NCI-H524 treated with DMSO at 0.1 percent for 48 hours (cell line): ENCODE measurements at places on chromosomes 3 and 15.

DNA sequence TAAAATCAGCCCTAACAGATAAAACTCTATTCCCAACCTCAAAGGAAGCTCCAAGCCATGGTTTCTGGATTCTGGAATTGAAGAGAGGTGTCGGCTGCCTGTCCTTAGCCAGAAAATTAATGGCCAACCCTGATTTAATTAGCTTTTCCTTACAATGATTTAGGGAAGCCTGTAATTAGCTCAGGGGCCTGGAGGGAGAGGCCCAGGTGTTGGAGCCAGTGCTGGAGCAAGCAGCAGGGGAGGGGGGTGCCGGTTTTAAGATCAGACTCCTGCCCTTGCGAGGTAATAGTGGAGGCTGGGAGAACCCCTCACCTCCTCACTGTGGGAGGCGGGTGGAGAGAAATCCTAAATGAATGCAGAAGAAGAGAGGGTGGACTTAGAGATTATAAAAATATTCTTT lies 14.7 kb upstream of the ATP2B2 start:
- no peak for DNase-seq

DNA sequence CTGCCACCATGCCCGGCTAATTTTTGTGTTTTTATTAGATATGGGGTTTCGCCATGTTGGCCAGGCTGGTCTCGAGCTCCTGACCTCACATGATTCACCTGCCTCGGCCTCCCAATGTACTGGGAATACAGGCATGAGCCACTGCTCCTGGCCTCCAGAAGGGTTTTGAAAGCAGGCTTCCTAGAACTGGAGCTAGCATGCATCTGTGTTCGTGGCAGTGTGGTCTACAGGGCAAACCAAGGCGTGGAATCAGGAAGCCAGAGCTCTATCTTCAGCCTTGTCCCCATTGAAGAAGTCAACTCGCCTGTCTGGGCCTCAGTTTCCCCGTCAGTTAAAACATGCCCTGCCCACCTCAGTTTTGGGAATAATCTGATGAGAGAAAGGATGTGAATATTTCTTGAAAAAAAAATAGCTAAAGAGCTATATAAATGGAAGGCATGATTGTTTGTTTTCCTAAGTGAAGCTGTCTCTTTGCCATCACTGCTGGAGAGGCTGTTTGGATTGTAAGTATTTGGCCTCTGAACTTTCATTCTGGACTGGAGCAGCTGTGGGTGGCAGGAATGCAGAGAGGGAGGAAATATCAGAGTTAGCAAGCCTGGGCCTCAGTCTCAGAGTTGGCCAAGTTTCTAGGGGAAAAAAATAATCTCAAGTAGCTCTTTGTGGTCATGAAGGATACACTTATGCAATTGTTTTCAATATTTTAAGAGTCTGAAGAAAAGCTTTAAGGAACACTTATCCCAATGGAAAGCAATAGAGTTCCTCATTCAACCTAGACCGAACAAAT lies 36.5 kb upstream of the UACA start:
- no peak for DNase-seq

DNA sequence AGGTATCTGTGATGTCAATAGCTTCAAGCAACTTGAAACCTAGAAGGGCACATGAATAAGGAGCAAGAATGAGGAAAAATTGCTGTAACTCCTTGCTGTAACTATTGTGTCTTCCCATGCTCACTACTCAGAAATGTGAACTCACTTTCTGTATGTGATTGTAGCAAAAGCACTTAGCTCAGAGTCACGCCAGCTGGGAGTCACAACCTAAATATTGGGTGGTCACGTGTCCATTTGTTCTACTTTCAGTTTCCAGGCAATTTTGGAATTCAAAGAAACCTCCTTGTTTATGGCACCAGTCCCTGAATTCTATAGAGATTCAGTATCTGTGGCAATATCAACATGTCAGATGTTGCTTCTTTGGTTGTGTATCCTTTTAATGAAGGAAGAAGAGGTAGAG lies 241.6 kb upstream of the AZI2 start:
- no peak for DNase-seq

DNA sequence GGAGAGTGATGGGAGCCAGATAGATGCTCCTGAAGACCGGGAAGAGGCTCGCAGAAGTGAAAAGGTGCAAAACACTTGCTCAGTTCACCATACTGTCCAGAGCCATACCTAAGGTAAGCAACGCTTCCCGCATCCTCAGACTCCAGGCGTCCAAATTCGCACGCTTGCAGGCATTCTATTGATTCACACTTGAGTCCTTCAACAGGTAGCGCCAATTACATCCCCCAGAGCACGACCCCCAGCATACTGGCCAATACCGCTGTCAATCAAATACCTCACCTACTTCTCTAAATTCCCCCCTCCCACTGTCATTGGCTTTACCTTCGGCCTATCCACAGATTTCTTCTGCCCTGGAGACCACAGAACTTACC lies 361 bp upstream of the STXBP5L start:
- DNase-seq = peak; percentile 100

DNA sequence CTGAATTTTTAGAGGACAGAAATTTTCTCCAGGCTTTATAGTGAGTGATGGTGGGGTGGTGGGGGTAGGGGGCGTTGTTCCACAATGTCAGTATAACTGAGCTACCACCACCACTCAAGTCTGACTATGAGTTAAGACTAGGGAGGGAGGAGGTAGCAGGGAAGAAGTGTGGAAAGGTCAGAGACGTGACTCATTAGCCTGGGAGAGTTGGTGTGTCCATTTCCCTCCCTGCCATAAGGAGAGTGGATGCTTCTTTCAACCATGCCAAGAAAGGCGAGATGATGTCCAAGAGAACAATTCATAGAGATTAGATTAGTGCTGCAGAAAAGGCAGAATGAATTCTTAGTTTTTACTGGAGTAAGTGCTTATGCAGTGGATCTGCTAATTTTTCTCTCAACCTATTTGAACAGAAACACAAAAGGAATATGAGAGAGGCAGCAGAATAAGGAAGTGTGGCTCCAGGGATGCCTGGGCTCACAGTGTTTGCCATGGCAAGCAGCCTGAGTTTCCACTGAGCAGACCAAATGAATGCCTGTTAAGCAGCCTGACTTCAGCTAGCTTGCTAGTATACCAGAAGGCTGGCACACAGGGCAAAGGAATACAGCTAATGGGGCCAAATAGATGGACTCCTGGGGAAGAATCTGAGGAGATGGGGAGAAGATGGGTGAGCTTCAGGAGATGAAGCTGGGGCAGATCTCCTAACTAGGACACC lies 708.9 kb downstream of the NTRK3 start:
- no peak for DNase-seq

- DNase-seq = no peak
These were observed 260.4 kb upstream of the P2RY1 start for GRCh38 chr3:152574461-152575079.

DNA sequence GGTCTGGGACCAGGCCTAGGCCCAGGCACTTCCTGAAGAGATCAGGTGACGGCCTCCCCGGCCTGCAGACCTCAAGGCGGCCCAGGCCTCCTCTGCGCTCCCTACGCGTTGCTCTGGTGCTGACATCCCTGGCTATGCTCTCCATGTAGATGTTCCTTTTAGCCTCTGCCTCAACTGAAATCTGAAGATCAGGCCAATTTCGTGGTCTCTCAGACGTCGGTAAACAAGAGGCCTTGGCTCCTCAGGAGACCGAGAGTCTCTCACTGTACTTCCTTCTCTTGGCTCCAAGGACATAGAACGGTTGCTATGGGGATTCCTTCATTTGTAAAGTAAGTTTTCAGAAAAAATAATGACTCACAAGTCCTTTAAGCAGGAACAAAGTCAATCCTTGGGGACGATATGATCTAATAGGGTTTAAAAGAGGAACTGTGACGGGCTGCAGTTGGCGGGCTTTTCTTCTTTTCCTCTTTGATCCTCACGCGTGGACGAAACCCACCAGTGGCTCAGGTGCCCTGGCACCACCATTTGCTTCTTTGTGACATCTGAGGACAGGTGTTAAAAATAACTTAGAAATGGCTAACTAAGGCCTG lies 55.6 kb upstream of the CGNL1 start:
- DNase-seq = no peak

- no peak for DNase-seq
These were observed 2.3 kb upstream of the MUC4 start for GRCh38 chr3:195813916-195814640.

DNA sequence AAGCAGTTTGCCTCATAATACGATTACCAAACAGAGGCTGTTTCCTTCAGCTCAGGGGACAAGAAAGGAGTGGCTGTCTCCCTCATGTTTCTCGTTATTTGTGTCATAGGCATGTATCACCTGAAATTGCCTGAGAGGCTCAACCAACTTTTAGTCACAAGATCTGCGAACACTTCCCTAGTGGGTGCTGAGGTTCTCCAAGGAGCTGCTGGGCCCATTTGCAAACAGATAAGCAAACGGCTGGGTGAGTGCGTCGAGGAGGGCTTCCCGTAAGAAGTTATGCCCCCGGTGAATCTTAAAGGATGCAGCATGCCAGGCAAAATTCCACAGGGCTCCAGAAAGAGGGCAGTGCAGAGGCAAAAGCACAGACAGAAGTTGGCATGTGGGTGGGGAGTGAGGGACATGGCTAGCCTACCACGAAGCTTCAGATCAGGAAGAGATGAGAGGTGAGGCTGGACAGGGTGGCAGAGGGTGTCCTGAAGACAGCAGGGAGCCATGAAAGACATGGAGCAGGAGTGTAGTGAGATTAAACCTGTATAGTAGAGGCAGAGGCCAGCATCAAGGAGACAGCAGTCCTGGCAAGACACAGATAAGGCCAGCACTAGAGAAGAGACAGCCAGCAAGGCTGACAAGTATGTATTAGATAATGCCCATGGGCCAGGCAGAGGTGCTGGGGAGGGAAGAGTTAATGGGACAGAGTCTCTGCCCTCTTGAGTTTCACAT lies 4.0 kb upstream of the GP9 start:
- DNase-seq = no peak

DNA sequence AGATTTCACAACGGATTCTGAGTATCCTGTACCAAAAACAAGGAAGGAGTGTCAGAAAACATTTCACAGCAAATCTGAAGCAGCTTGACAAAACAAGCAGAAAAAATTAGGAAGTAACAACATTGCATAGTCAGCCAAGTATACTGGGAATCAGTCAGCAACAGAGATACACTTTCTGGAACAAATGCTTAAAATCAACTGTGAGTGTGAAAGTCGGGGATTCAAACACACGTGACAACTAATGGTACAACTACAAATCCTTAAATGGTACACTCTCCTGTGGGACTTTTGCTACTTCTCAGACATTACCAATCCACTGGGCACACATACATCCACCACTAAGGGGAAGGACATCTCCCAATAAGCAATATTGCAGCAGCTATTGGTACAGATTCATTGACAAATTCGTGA lies 296.6 kb upstream of the MME start:
- DNase-seq = no peak

DNA sequence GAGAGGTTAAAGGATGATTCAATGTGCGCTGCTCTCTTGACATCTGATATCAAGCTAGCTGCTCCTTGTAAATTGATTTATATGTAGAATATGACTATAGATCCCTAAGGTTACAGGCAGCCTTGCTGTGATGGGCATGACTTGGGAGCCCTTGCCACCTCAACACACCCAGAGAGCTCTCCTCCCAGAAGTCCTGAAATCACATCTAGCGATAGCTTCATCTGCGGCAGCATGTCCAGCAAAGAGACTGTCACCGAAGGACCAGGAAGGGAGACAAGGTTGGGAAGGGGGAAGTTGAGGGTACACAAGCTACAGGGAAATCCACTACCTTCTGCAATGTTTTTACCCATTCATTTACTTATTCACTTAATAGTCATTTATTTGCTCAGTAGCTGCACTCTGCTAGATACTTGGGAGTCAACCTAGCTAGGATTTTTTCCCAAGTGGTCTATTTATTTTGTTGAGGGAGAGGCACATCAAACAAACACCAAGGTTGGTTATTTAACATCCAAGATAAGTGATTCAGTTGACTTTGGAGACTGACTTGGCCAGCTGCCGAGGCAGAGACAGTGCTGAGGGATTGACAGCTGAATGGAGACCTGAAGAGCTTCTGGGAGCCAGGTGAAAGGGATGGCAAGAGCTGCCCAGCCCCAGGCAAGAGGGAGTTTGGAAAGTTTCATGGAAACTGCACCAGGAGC lies 205.8 kb upstream of the IL12A start:
- no peak for DNase-seq

GRCh38 chr15:77819048-77819850 lies 186.5 kb upstream of the LINGO1 start:
- no peak for DNase-seq

DNA sequence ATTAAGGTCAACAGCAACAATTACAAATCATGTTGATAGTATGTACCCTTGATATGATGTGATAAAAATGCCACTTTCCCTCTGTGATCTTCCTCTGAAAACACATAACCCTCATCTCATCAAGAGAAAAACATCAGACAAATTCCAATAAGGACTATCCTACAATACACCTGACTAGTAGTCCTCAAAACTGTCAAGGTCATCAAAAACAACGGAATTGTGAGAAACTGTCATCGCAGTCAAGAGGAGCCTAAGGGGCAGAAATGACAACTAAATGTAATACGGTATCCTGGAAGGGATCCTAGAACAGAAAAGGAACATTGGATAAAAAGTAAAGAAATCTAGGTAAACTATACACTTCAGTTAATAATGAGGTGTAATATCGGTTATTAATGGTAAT lies 59.2 kb downstream of the OSBPL10 start:
- no peak for DNase-seq

- DNase-seq = no peak
These were observed 83.6 kb downstream of the TNIK start for GRCh38 chr3:171376596-171376947.

DNA sequence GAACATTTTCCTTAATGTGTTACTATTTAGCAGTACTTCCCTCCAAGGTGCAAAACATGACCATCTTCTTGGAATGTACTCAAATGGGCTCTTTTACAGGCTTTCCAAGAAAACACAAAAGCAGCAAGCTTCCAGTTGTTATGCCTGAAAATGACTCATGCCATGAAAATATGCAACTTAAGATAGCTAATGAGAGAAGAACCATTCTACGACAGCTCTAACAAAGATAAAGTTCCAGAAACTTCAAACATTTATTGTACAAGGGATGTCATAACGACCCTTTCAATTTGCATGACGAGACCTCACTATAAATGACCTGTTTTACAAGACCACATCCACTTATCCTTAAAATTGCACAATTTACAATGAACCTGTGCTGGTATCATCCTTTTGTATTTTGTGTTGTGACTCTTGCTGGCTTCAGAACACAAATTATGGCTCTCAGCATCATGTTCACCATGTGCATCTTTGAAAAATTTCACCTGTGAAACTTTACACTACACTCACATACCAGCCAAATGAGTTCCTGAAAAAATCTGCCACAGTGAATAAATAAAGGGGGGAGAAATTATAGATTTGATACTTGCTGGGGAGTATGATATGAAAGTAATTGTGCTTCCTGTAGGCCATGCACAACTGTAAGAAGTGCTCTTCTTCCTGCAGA lies 433.7 kb downstream of the MAGI1 start:
- DNase-seq = no peak

GRCh38 chr15:72464251-72464650 lies 9.9 kb upstream of the ARIH1 start:
- DNase-seq = no peak

- DNase-seq = no peak
These were observed 457.0 kb upstream of the ONECUT1 start for GRCh38 chr15:53247041-53247708.

GRCh38 chr15:68114356-68114755 lies 60.2 kb downstream of the PIAS1 start:
- DNase-seq = no peak
